Cardiac muscle cell (in vitro differentiated cells and primary cell): ENCODE measurements at places on chromosomes 7 and 10. TPM values are rescaled to one million over a fixed set of nuclear protein-coding genes. Genes with fewer than 3 reads are reported as not detected.

GRCh38 chr10:86203162-86203905 is 163.3 kb downstream of the GRID1 start:
- H3K36me3 ChIP-seq, result no peaks in the 10 kb centered on the region
- no peaks in the 10 kb centered on the region for H3K27me3 ChIP-seq
- H3K4me1 ChIP-seq, result no peaks in the 10 kb centered on the region
- DNase-seq, result peak; percentile 24
- no peak overlapping the region for H3K27ac ChIP-seq
- H3K4me3 ChIP-seq, result no peak overlapping the region

GRCh38 chr7:70645876-70646351 is 486.0 kb upstream of the GALNT17 start:
- H3K4me1 ChIP-seq, result no peaks in the 10 kb centered on the region
- no peak overlapping the region for H3K4me3 ChIP-seq
- no peaks in the 10 kb centered on the region for H3K36me3 ChIP-seq

- no peaks in the 10 kb centered on the region for H3K27me3 ChIP-seq
- no peaks in the 10 kb centered on the region for H3K4me1 ChIP-seq
- no peak overlapping the region for H3K27ac ChIP-seq
- H3K4me3 ChIP-seq, result no peak overlapping the region
Observed at GRCh38 chr10:95214793-95215192, 20.8 kb downstream of the ACSM6 start.

GRCh38 chr7:30894866-30895605 is 16.6 kb upstream of the AQP1 start:
- H3K4me3 ChIP-seq, result no peak overlapping the region
- DNase-seq, result peak; percentile 25
- peaks cover 8% of the 10 kb centered on the region for H3K4me1 ChIP-seq
- H3K36me3 ChIP-seq, result no peaks in the 10 kb centered on the region

EEPD1 gene
- 11.9 and 13.5 TPM in 2 replicates for total RNA-seq

RADIL gene
- total RNA-seq, result 61.2 and 110 TPM in 2 replicates

HTRA1 gene
- total RNA-seq, result 139 and 154 TPM in 2 replicates
